Upper lobe of left lung (tissue), 6 donors: ENCODE measurements at places on chromosomes 11 and 22. TPM values are rescaled to one million over a fixed set of nuclear protein-coding genes. Genes with fewer than 3 reads are reported as not detected.
A peak's percentile ranks its signal among the peaks of the same experiment; 100 is the strongest.

GRCh38 chr11:35236667-35237003 is 97.7 kb downstream of the CD44 start:
- no peak for DNase-seq

DNA sequence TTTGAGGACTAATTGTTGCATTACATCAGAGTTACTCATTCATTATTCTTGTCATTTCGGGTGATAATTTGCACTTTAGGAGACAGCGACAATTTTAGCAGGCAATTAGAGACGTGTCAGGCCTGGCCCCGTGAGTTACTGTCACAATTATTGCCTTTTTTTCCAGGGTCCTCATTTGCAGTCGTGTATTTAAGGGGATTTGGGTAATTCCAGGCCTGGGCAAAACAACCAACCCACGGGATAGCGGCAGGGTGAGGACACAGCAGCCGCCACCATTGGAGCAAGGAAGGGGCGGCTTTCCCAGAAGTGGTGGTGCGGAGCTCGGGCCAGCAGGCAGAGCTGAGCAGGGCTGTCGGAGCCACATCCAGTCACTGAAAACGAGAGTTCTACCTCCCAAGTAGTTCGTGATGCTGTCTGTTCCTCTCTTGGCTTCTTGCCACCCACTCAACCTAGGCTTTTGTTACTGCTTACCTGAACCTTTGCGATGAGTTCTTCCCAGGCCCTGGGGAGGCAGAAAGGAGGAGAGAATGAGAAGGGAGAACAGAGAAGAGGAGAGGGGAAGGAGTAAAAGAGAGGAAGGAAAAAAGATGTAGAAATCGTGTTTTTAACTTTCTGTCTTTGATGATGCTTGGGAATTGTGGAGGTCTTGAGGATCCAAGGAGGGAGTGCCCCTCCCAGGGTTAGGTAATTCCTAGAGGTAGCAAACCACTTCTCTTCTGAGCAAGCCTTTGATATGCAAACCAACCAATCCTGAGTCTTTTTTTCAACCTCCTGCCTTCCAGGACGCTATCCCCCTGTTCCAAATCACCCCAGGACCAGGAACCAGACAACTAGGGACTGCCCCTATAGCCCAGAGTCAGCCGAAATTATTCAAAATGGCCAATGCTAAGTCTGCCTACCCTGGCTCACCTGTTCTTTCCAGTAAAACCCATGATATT is 236.1 kb downstream of the MIAT start:
- DNase-seq, result peak; percentile 39

DNA sequence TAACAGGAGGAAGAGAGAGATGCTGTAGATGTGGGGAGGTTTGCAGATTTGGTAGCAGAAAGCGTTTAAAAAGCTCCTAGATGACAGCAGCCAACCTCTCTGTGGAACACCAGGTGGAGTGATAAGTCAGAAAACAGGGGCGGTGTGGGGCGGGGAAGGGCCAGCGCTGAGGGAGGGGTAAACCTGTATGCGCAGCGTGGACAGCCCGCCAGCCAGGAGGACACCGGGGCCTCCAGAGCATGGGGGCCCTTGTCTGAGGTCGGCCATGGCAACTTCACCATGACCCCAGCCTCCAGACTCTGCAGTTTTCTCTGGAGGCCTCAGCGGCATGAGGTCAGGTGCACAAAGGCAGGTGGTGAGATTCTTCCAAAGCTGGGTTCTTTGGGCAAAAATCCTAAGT is 423.7 kb downstream of the BRD1 start:
- peak; percentile 8 for DNase-seq

GRCh38 chr22:19168088-19168890 is 10.2 kb downstream of the SLC25A1 start:
- no peak for DNase-seq

Gene TMEM191B
- not detected for total RNA-seq

DNA sequence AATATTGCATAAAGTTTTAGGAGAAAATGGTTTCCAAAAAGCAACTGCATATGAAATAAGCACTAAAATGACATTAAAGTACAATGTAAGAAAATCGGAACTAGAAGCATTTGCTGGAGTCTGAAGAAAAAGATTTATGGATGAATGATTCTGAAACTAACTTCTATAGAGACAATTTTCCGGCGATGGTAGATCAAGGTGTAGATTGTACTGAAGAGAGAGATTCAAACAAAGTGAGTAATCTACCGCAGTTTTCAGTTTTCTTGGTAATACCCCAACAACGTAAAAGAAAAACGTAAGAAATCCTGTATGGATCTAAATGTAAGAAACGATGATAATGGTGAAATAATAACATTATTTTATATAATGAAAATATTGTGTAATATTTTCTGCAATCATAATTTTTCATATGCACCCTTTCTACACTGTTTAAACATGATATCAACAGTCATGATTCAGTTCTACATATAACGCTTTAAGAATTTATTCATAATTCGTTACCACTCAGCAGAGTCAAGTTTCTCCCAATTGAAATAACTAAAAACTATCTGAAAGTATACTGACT is 1.8 kb upstream of the CDPF1 start:
- DNase-seq, result no peak

Gene NAV2
- 61.4 TPM for total RNA-seq

Gene GGTLC2
- total RNA-seq, result 0.89 TPM

- peak; percentile 58 for DNase-seq
These were observed 1.4 kb upstream of the TAGLN start for GRCh38 chr11:117197516-117198456.

- no peak for DNase-seq
These were observed 216.4 kb upstream of the B3GAT1 start for GRCh38 chr11:134628426-134628825.

- DNase-seq, result peak; percentile 91
These were observed at the start of gene SBF2 for GRCh38 chr11:10293423-10294289. Gene SBF2 (minus strand): TSS chr11:10294219. CDS start chr11:10294069, 150 bp downstream.
